ENCODE measurements at places on chromosomes 11 and 22.

DNA sequence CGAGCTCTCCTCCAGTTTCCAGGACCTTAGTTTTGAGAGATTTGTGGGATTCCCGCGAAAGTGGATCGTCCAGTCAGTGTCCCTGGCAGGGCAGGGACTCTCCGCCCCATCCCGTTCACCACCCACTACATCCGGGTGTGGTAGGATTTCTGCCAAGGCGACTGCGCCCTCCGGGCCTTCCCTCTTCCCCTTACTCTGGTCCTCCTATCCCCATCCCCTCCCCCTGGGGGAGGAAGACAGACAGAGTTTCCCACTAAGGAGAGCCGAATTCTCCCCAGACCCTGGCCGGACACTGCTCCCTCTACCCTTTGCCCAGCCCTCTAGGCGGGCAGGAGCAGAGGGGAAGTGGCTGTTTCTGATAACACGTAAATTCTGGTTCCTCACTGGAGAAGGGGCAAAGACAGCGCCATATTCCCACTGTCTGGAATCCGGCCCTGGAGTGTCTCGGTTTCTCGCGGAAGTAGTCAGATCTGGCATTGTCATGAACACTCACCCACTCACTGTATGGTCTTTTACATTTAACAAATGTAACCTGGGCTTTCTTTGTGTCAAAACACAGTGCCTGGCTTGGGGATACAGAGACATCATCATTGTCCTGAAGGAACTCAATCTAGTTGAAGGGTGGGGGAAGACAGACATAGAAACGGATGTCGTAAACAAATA, 1.1 kb upstream of the NECTIN1 start:
- DNase-seq, result no peak

- DNase-seq, result no peak
Observed at GRCh38 chr22:27470169-27470772, 331.3 kb downstream of the MN1 start.

- no peak for DNase-seq
Observed at GRCh38 chr11:30914143-30914762, 328.1 kb upstream of the MPPED2 start.

- DNase-seq, result no peak
Observed at GRCh38 chr11:5499671-5500070, 10.1 kb downstream of the UBQLN3 start.

GRCh38 chr11:1702506-1702905, 5.5 kb downstream of the KRTAP5-6 start:
- DNase-seq, result no peak

DNA sequence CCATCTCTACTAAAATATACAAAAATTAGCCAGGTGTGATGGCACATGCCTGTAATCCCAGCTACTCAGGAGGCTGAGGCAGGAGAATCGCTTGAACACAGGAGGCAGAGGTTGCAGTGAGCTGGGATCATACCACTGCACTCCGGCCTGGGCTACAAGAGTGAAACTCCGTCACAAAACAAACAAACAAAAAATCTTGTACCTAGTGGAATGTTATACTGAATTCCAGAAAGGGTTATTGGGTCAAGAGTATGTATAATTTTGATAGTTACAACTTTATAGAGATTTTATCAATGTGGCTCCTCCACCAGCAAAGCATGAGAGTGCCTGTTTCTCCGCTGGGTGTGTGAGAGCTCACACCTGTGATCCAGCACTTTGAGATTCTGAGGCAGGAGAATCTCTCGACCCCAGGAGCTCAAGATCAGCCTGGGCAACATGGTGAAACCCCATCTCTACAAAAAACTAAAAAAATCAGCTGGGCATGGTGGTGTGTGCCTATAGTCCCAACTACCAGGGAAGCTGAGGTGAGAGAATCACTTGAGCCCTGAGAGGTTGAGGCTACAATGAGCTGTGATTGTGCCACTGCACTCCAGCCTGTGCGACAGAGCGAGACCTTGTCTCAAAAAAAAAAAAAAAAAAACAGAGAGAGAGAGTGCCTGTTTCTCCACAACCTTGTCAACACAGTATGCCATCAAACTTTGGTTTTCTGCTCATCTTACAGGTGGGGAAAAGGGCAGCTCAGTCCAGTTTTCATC, 12.7 kb upstream of the FOLR1 start:
- no peak for DNase-seq

DNA sequence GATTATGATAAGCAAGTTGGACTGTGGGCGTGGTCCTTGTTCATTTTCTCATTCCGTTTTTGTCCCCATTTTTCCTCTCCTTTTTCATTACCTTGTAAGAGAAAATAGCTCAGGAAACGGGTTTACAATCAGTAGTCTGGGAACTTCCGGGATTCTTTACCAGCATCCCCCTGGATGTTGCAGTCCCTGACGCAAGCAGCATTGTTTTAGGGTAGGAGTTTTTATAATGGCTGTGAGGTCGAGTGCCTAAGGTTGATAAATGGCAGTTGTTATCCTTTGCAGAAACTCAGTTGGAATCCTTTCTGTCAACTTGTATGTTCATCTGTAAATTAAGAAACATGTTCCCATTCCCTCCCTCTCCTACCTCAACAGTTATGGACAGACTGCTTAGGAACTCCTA, 68.3 kb downstream of the ARHGEF12 start:
- no peak for DNase-seq

- DNase-seq, result no peak
Observed at GRCh38 chr11:69140635-69141034, 15.1 kb upstream of the SMIM38 start.

GRCh38 chr11:83852775-83853442, 566.7 kb upstream of the CCDC90B start:
- DNase-seq, result no peak

DNA sequence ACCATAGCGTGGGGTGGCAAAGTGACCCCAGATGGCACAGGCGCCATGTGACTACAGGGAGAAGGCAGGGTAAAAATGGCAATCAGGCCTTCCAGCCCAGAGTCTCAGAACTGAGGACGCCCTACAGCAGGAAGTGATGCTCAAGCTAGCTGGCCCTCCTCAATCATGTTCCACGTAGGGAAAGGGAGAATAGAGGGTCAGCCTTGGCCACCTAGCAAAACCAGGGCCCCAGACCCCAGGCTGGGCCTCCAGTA, 978 bp upstream of the ANKRD13D start:
- DNase-seq, result no peak

GRCh38 chr11:59773083-59773440, 17.9 kb downstream of the STX3 start:
- DNase-seq, result no peak

DNA sequence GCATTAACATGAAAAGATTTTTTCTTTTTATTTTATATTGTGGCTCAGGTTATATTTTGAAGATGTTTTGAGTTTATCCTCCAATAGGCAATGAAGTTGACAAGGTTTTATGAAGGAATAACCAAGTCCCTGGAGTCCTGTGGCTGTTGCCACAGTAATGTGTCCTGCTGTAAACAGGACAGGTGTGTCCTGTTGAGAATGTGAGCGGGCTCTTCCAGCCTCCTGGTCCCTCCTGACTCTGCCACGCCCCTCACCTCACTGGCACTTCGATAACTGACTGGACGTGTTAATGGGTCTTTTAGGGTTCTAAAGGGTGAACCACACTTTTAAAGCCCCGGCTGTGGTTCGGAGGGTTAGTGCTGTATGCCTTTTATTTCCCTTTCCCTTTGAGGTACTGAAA, 47.8 kb upstream of the OR4B1 start:
- DNase-seq, result no peak

- no peak for DNase-seq
Observed at GRCh38 chr11:126202646-126203359, 8.6 kb downstream of the RPUSD4 start.

DNA sequence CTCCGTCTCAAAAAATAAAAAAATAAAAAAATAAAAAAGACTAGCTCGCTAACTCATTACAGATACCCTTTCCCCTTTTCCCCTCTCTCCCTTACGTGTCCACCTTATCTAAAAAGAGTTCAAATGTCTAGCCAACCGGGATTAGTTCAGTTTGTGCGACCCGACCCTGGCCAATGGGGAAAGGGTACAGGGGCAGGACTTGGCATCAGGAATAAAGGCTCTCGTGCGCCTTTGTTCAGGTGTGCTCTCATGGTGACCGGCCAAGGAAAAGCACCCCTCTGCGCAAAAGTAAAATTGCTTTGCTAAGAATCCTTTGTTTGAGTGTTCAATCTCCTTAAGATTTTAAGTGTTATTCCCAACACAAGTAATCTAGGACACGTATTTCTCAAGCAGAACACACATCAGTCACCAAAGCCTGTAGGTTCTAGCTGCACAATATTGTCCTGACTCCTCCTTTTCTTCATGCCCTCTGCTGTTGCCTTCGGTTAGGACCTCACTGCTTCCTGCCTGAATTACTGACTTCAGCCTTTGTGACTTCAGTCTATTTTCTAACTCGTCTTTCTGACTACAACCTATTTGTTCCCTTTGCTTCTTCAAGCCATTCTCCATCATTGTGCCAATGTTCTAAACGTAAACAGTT, 20.7 kb upstream of the CECR2 start:
- no peak for DNase-seq

GRCh38 chr11:11396301-11397035, 43.4 kb upstream of the CSNK2A3 start:
- no peak for DNase-seq

DNA sequence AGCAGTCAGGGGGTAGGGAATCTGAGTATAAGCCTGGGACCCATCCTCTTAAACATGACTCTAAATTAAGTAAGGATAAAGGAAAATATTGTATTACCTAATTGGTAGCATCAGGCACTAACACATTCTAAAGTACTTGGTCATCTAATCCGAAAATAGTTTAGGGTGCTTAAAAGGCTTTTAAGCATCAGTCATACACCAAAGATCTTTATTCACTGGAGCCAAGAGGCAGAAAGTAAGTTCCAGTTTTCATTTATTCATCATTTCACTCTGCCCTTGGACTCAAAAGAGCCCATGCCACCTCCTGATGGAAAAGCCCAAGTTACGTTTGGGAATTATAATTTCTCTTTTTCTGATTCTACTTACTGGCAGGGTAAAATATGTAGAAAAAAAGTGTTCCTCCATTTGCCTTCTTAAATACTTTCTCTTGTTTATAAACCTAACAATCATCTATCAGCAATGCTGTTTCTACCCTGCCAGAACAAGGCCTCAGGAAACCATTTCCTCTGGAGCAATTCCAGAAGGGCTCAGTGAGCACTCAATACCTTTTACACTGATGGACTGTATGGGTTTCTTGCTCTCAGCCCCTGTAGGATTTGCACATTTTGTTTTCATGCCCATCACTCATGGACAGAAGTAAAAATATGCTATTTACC, 120.1 kb upstream of the SLC5A12 start:
- no peak for DNase-seq

DNA sequence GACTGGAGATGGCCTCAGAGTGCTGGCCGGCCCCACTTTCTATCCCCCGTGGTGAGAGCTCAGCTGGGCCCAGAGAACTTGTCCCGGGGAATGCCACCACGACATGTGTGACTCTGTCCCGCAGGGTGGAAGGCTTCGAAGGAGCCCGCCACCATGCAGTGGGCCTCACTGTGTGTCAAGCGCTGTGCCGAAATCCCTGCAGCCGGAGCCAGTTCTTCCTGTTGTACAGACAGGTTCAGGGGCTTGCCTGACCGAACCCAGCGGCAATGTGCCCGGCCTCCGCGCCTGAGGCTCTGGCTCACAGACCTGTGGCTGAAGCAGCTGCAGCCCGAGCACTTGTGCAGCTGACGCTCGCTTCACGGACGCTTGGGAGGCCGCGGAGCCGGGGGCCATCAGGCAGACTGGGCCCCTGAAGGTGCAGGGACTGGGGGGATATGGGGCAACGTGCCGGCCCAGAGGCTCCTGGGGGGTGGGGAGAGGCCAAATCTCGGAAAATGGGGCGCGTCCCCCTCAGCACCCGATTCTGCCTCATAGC, 650 bp downstream of the PPM1F start:
- no peak for DNase-seq

GRCh38 chr11:31240340-31240904, 129.1 kb downstream of the DCDC1 start:
- DNase-seq, result no peak

DNA sequence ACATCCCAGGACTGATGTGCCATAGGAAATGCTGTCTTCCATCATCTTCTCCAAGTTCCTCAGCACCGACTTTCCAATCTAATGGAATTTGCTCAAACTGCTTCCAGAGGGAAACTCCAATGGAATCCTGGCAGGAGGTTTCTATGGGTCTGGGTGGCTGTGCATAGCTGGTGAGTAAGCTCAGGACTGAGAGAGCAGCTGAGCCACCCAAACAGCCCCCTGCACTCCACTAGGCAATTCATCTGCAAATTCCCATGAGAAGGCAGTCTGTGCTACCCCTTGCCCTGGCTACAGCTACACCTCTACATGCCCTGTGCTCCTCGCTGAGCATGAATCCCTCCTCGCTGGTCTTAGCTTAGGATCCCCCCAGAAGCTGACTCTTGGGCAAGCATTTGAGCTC, 127.9 kb upstream of the CSNK2A3 start:
- DNase-seq, result no peak

GRCh38 chr22:38802671-38803121, 8.8 kb upstream of the DNAL4 start:
- no peak for DNase-seq

- no peak for DNase-seq
Observed at GRCh38 chr11:119671561-119672015, 57.4 kb downstream of the NECTIN1 start.

GRCh38 chr11:60864856-60865513, 2.4 kb upstream of the ZP1 start:
- DNase-seq, result no peak
